ENCODE measurements at places on chromosomes 4 and X.
A peak's percentile ranks its signal among the peaks of the same experiment; 100 is the strongest.

DNA sequence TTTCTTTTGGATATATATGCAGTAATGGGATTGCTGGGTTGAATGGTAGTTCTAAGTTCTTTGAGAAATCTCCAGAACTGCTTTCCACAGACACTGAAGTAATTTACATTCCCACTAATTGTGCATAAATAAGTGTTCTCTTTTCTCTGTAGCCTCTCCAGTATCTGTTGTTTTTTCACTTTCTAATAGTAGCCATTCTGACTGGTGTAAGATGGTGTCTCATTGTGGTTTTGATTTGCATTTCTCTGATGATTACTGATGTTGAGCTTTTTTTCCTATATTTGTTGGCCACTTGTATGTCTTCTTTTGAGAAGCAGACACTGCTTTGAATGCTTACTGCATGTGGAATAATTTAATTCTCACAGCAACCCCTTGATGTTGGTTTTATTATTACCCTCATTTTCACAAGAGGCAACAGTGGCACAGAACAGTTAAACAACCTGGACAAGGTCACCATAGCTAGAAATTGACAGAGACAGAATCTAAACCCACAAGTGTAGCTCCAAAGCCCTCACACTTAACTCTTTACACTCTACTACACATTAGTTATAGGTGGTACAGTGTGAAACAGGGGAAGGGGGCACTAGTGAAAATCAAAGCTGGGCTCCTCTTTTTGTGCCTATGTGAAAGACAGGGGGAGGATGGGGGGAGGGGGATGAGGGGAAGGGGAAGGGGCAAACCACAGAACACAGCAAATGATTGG, 96.1 kb downstream of the REELD1 start:
- no peak for DNase-seq

DNA sequence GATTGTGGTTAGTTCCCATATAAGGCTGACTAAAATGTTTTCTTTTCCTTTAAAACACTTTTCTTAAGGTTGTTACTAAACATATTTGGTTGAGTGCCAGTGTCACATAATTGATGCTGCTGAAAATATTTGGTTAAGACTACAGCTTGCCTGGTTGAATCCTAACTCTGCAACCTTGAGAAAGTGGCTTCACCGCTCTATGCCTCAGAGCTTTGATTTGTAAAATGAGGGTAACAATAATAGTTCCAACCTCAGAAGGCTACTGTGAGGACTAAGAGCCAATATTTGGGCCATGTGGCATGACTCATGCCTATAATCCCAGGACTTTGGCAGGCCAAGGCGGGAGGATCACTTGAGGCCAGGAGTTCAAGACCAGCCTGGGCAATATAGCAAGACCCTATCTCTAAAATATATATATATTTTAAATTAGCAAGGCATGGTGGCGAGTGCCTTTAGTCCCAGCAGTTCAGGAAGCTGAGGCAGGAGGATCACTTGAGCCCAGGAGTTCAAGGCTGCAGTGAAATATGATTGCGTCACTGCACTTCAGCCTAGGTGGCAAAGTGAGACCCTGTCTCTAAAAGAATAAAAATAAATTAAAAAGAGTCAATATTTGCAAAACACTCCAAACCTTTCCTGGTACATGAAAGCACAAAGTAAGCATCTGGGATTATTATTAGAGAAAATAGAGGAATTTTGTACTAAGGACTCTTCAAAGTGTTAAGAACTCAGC, 7.1 kb upstream of the NEIL3 start:
- DNase-seq: no peak

- DNase-seq: no peak
These were observed 66.6 kb upstream of the SORBS2 start for GRCh38 chr4:185878633-185879032.

DNA sequence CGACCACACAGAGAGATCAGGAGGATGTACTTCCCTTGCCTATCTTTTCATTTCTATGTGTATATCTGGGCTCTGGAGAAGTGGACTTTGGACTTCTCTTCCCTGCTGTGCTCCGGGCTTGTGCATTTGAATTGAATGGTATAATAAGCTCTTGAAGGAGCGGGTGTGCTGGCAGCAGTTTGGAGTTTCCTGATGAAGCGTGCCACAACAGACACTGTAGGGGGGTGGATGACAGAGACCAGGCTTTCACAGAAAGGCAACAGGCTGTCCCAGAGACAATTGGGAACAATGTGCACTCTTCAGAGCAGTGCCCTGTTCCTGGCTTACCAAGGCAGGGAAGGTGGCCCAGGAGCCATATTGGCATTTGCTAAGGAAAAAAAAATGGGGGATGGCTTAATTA, 170.1 kb downstream of the FRMPD4 start:
- no peak for DNase-seq

GRCh38 chr4:26787461-26788340, 72.9 kb upstream of the STIM2 start:
- DNase-seq: peak; percentile 79

GRCh38 chrX:29023207-29023606, 436.0 kb downstream of the IL1RAPL1 start:
- no peak for DNase-seq

- DNase-seq: no peak
These were observed 3.7 kb downstream of the NKX3-2 start for GRCh38 chr4:13540446-13541175.

DNA sequence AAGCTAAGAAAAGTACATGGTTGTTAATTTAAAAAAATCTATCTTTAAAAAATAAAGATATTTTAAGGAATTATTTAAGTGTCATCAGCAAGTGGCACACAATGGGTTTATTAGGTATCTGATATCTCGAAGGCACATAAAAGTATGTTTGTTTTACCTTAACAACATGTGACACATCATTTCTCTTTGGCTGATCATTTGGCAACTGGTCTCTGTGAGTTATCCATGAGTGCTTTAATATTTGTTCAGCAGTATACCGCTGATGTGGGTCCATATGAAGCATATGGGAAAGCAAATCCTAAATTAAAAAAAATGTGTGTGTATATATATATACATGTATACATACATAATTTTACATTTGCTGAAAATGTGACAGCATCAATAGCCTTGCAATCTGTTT, 123.2 kb downstream of the RPS6KA6 start:
- no peak for DNase-seq

- DNase-seq: no peak
These were observed 302.2 kb downstream of the LDB2 start for GRCh38 chr4:16596267-16596666.

Measured in BE2C (cell line).